ENCODE measurements at places on chromosomes 11 and 22.

GRCh38 chr11:34433899-34434298 is 4.8 kb upstream of the CAT start:
- no peak for DNase-seq

DNA sequence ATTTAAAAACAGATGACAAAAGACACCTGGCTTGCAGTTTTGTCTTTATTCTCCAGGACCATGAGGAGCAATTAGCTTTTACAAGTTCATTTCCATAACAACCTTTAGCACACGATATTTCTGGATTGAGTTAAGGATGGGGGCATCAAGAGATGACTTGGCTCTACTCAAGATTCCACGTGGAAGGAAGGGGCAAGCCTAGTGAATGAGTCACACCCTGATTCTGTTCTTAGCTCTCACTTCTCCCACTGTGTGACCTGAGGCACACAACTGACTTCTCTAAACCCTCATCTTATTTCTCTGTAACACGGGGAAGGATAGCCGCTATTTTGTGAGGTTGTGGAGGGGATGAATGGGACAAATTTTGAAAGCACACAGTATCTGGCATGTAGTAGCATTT is 185.5 kb downstream of the KIRREL3 start:
- DNase-seq, result no peak

DNA sequence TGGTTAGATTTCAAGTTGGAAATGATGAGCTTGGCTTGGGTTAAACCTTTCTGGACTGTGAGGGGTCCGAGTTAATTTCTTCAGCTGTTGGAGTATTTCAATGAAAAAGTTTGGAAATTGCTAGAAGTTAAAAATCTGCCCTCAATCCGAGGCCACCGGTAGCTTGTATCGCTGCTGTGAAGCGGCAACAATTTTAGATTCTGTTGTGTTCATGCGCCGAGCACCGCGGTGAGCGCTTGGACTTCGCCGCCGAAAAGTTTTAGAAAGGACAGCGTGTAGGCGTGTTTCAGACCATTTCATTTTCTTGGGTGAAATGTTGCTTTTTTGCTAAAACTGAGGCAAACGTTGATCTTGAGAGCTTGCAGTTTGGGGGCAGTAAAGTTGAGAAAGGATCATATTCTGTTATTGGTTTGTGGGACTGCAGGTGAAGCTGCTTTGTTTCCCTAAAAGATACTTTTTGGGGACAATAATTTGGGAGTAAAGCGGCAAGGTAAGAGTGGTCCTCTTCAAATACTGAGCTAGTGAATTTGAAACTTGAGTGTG is 928 bp downstream of the FBXO7 start:
- peak; percentile 33 for DNase-seq

DNA sequence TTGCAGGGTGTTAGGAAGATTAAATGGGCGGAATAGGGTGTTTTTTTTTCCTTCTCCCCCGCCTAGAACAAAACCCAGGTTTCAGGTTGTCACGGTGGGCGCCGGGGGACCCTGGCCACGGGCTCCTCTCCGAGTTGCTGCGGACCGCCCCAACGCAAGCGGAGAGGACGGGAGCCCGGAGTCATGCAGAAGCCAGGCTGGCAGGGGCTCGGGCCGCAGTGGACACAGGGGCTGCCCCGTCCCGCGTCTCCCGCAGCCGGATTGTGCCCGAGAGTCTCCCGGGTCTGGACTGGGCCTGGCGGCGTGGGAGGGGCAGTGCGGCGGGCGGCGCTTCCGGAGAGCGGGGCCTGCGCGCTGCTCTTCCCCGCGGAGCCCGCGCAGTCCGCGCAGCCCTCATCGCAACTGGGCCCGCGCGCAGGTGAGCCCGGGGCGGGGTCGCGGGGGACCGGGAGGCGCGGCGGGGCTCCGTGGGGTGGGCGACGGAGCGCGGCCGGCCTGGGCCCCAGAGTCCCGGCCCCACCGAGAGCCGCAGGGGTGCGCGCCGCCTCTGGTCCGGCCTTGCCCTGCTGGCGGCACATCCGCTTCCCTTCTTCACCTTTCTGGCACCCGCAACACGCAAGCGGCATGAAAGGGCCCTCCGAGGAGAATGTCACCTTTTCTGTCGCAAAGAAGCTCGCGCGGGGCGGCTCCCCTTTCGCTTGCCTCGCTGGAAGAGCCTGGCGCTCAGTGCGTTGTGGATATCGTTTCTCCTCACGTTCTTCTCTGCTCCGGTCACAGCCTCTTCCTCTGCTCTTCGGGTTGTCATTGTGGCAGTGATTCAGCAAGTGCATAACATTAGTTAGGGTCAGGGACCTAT is at the start of gene TIRAP:
TSS of gene TIRAP (plus strand) at position 358 of the 856 bp plus-strand sequence. CDS start 7,802 bp downstream, outside the sequence.
- peak; percentile 67 for DNase-seq

GRCh38 chr11:67544616-67545242 is 21.5 kb upstream of the CABP2 start:
- no peak for DNase-seq

- DNase-seq, result no peak
These were observed 15.9 kb downstream of the MOGAT2 start for GRCh38 chr11:75733431-75734107.

DNA sequence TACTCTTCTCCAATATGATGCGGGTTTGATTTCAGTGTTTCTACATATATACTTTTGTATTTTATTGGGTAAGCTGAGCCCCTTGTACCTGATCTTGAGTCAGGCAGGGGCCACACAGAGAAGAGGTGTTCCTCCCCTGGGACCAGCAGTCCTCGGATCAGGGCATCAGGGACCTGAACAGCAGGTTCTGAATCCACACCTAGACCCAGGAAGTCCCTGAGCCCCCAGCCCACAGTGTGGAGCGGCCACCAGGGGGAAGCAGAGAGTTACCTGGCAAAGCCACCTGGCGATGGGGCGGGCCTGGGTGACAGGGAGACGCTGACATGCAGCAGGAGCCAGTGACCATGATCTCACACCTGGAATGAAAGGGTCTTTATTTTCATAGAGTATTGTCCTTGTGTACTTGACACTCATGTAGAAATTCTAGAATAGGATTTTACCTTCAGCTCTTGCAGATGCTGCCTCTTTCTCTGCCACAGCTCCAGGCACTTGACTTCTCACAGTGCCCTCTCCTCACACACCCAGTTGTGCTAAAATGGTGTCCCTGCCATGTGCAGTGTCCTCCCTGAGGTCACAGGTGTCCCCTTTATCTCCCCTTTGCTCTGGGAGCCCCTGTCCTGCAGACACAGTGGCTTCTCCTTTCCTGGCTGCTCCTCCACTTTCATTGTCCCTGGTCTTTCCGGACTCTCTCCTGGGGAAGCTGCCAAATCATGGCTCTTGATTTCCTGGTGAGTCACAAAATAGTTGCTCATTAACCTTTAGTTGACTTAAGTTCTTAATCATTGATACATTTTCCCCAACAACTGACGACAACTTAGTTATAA is 48.5 kb downstream of the GGTLC2 start:
- DNase-seq, result peak; percentile 77

GRCh38 chr11:123719452-123719851 is 22.0 kb downstream of the ZNF202 start:
- no peak for DNase-seq

DNA sequence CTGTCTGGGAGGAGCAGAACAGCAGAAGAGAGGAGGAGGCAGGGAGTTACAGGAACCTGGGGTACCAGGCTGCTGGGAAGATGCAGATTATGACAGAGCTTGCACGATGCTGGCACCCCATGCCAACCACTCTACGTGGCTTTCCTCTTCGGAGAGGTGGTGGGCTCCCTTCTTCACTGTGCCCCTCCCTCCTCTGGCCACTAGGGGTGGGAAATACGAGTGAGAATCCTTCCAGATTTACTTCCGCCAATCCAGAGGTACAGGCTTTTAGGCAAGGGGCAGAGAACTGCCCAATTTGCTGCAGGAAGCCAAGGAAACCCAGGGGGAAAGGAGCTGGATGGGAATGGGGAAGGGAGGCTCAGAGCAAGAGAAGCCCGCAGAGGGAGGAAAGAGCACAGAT is 12.3 kb downstream of the HYOU1 start:
- peak; percentile 39 for DNase-seq

DNA sequence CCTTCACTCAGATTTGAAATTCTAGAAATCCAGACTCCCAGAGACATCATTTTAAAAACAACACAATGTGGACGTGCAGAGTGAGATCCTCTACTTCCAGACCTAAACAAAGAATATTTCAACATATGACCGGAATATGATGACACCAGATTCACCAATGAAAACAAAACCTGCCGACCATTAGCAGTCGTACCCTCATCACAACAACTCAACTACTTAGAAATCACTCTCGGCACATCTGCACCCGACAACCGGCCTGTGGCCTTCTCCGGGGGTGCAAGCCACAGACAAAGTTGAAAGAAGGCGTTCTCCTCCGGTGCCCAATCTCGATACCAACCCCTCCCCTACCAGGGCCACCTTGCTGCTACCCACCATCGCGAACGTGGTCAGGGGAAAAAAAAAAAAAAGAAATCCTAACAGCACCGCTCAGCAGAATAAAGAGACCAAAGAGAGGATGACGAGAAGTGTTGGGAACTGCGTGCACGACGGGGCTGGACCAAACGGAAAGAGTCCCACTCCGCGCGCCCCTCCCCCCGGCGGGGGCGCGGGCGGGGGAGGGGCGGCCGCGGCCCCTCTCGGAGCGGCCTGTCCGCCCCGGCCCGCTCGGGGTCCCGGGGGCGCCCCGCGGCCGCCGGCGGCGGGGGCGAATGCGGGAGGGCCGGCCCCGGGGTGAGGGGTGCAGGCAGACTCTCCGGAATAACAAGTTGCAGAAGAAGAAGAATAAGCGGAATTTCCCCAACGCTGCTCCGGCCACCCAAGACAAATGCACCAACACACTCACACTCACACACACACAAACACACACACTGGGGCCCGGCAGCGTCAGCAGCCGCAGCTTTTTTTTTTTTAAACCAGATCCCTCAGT is 1.7 kb downstream of the PHF21A start:
- peak; percentile 25 for DNase-seq

GRCh38 chr22:50170453-50171318 is at the start of gene PANX2:
Gene PANX2 (plus strand): TSS chr22:50170731. CDS start chr22:50170731, 0 bp downstream.
- no peak for DNase-seq

GRCh38 chr11:74717221-74717969 is 13.8 kb downstream of the CHRDL2 start:
- no peak for DNase-seq

- no peak for DNase-seq
These were observed 247.6 kb upstream of the TBCEL start for GRCh38 chr11:120775986-120776951.

DNA sequence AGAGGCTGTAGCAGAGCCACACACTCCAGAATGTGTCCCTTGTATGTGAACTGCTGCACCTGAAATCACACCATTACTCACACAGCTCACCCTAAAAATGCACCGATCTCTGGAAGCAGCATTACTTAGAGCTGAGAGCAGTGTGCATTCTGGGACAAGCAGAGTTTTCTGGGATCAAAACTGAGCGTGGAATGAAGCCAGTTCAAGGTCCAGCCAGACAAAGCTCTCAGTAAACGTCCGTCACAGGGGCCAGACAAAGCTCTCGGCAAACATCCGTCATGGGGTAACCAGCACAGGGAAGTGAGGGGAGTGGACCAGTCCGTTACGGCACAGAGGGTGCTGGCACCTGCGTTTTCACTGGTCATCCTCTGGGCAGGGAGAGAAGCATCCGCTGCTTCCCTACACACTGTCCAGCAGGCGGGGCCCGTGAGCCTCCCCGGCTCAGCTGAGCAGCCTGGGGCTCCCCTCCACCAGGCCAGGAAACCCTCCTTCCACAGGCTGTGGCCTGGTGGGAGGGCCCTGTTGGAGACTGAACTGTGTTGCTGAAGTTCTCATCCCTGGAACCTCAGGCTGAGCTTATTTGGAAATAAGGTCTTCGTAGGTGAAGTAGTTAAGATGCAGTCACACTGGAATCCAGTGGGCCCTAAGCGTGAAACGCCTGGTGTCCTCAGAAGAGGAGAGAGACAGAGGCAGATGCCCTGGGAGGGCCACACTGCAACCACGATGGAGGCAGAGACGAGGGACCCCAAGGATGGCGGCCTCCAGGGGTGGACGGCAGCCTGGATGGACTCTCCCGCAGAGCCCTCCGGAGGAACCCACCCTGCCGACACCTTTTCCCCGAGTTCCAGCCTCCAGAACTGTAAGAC is 883.9 kb downstream of the BRD1 start:
- peak; percentile 31 for DNase-seq

DNA sequence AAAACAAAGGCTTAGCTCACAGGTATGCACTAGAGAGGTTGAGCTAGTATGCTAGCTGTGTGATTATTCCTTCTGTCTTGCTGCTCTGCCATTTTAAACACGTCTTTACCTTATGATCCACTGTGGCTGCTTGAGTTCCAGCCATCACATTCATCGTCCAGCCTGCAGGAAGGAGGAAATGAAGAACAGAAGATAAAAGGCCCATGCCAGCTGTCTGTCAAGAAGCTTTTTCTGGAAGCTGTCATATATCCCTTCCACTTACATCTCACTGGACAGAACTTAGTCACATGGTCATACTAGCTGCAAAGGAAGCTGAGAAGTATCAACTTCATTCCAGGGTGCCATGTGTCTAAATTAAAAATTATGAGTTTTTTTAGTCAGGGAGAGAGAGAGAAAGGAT is 9.5 kb downstream of the PRDX5 start:
- no peak for DNase-seq

- DNase-seq, result no peak
These were observed 11.0 kb downstream of the NAP1L4 start for GRCh38 chr11:2981130-2981529.

Data from HEK293T (cell line).